NCI-H510A treated with DMSO at 0.1 percent for 48 hours (cell line): ENCODE measurements at places on chromosomes 4 and X.

DNA sequence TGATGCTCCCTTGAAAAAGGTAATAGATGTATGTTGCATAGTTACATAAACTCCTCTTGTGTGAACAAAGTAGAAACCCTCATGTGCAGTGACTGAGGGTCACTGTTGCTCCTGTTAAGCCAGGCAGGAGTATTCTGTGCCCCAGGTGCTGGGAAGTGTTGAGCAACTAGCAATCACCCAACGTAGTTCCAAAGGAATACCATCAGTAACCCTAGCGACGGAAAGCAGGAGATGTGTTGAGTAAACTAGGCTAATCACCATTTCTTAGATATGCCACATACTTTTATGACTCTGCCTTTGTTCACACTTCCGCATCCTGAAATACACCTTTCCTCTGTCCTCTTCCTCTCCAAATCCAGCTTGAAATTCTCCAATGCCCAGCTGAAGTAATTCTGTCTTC lies 50.9 kb upstream of the TAB3 start:
- DNase-seq: no peak

DNA sequence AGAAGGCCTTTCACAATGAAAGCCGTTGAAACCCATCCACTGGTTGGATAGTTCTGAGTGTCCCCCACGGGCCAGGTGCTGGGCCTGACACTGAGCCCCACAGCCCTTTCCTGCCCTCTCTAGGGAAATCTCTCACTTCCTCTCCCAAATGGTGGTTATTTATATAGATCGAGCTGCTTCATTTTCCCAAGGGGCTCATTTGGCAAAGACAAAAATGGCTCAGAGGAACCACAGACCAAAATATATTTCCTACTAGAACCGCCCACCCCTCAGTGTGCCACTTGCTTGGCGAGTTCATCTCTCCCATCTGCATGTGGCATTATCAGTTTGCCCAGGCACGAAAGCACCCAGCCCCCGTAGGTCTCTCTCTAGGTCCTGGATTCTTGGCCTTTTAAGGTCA lies 53.3 kb upstream of the STIM2 start:
- no peak for DNase-seq

- no peak for DNase-seq
Measured at GRCh38 chr4:94605241-94605805, 152.4 kb upstream of the BMPR1B start.

DNA sequence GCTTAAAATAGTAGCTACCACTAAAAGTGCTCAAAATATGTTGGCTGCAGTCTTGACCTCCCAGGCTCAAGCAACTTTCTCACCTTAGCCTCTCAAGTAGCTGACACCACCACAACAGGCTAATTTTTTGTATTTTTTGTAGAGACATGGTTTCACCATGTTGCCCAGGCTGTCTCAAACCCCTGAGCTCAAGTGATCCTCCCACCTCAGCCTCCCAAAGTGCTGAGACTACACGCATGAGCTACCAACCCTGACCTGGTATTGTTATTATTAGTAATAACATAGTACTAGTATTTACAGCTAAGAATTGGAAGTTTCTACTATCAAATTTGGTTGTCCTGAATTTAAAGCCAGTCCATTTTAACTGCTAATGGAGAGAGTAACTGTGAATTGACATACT lies 18.0 kb downstream of the STAP1 start:
- DNase-seq: peak; percentile 28

GRCh38 chrX:100911731-100912130 lies 17.0 kb downstream of the XKRX start:
- DNase-seq: no peak

DNA sequence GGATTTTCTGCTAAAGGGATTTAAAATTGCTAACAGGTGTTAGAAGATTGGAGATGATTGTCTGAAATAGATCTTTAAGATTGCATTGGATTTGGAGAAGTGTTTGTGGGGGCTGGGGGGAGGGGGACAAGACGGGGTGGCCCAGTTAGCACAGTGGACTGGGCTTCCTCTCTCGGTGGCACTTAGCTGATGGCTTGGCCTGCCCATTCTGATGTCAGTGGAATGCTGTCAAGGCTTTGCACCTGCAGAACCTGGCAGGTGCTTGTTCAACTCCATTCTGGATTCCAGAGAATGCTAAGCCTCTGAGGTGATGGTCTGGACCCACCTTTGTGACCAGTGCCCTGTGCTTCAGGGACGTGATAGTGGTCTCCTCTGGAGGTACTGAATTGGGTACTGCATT lies 43.7 kb downstream of the ADD1 start:
- DNase-seq: no peak

GRCh38 chrX:149837639-149838038 lies 43.3 kb upstream of the MAGEA8 start:
- no peak for DNase-seq

GRCh38 chr4:99655308-99656081 lies 2.1 kb downstream of the C4orf54 start:
- DNase-seq: no peak
